ENCODE measurements at places on chromosomes 7 and 10. TPM values are rescaled to one million over a fixed set of nuclear protein-coding genes. Genes with fewer than 3 reads are reported as not detected.

LIPA gene
- 75.3 TPM for total RNA-seq

ITIH2 gene
- not detected for total RNA-seq

CFAP69 gene
- not detected for total RNA-seq

DRGX gene
- total RNA-seq: not detected

SLC26A5 gene
- not detected for total RNA-seq

FAM25A gene
- not detected for total RNA-seq

BMPER gene
- 50.3 TPM for total RNA-seq

IDI2 gene
- not detected for total RNA-seq

DNA sequence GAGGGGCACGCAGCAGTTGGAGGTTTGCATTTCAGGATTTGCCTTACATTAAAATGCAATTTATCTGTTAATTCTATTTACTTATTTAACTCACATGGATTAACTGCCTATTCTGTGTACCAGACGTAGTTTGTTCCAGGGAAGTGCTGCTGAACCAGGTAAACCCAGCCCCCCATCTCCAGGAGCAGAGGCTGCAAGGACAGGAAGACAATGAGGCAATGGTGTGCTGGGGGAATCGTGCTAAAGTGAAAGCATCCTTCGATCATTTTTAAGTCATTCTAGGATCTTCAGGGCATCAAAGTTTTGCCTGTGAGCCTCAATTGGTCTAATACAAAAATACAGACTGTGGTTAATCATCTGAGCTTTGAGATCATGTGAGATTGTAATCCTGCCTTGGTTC, 166.4 kb downstream of the DNAJB6 start:
- DNase-seq: no peak

DNA sequence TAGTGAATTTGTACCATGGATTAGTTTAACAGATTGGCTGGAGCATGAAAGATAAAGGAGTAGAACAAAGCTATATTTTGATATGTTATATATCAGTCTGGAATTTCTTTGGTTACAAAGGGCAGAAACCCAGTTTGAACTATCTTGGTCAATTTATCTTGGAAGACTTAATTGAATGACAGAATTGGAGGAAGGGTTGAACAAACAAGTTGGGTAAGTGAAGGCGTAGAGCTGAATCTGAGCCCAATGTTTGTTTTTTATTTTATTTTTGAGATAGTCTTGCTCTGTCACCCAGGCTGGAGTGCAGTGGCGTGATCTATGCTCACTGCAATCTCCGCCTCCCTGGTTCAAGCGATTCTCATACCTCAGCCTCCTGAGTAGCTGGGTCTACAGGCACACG, 21.8 kb upstream of the JCAD start:
- DNase-seq: no peak

DNA sequence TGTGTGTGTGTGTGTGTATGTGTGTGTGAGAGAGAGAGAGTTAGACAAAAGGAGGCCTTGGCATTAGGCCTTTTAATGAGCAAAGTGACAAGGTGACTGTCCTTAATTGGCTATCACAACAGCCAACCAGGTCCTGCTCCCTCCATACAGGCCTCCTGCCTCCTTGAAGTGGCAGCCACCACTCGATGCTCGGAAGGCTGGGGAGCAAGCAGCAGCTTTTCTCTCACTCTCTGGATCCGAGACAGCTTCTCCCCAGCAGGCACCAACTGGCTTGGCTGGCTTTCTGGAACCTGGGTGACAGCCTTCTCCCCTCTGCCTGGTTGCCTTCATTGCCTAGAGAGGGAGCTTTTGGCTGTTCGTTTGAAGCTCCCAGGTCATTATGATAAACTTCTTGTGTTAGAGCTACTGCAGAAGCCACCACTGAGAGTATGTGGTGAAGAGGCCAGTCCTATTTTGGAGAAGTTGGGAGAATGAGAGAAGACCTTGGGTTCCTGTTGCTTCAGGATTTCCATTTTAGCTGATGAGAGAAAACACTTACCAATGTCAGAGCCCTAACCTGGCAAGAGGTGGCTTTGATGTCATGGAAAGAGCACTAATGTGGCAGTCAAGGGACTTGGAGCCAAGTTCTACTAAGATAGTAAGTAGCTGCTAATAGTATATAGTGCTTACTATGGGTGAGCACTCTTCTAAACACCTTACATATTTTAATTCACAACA, 37.6 kb downstream of the RPS24 start:
- DNase-seq: no peak

DNA sequence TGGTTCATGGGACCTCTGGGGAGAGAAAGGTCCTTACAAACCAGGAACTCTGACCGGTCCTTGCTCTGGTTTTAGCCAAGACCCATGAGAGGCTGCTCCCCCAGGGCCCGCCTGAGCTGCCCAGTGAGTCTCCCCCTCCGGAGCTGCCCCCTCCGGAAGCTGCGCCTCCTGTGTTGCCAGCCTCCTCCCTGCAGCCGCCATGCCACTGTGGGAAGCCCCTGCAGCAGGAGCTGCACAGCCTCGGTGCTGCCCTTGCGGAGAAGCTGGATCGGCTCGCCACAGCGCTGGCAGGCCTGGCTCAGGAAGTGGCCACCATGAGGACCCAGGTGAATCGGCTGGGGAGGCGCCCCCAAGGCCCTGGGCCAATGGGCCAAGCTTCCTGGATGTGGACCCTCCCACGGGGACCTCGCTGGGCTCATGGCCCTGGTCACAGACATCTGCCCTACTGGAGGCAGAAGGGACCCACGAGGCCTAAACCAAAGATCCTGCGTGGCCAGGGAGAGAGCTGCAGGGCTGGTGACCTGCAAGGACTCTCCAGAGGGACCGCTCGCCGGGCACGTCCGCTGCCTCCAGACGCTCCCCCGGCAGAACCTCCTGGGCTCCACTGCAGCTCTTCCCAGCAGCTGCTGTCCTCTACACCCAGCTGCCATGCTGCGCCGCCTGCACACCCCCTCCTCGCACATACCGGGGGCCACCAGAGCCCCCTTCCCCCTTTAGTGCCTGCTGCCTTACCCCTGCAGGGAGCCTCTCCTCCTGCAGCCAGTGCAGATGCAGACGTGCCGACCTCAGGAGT, 40.1 kb downstream of the ZNF467 start:
- DNase-seq: peak; percentile 45

GRCh38 chr10:21314906-21315644, 210.4 kb downstream of the SKIDA1 start:
- DNase-seq: no peak

DNA sequence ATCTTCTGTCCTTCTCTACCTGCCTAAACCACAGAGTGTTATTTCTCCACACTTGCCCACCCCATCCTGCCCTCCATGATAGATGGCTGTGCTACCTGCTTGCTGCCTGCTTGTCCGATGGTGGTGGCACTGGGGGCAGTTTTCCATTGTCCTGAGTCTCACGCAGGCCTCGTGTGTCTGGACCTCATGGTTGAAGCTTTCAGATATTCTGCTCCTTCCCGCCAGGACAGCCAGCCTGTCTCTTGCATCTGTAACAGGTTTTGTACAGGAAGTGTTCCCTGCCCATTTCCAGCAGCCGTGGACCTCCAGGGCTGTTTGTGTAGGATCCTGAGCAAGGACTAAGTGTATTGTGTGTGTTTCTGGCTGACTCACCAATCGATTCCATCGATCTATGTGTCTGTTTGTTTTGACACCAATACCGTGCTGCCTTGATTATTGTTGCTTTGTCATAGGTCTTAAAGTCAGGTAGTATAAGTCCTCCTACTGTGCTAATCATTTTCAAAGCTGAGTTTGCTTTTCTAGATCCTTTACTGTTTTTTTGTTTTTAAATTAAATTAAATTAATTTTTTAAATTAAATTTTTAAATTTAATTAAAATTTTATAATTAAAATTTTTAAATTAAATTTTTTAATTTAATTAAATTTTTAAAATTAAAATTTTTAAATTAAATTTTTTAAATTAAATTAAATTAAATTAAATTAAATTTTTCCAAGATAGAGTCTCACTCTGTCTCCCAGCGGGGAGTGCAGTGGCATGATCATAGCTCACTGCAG, 8.5 kb downstream of the IL15RA start:
- DNase-seq: peak; percentile 11

GRCh38 chr10:11057994-11058393, 40.3 kb downstream of the CELF2 start:
- no peak for DNase-seq

DNA sequence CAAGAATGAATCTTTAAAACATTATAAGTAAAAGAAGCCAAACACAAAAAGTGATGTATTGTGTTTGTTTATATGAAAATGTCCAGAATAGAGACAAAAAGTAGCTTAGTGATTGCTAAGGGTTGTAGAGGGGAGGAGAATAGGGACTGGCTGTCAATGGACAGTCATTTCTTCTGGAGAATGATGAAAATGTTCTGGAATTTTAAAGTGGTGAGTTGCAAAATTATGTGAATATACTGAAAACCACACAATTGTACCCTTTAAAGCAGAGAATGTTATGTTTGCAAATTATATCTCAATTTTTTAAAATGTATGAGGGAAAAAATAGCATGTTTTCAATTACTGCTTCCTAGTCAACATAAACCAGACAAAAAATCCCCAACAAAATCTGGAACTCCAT, 174.2 kb downstream of the KMT2E start:
- no peak for DNase-seq

- DNase-seq: no peak
Measured at GRCh38 chr10:34281661-34282582, 533.2 kb downstream of the PARD3 start.

DNA sequence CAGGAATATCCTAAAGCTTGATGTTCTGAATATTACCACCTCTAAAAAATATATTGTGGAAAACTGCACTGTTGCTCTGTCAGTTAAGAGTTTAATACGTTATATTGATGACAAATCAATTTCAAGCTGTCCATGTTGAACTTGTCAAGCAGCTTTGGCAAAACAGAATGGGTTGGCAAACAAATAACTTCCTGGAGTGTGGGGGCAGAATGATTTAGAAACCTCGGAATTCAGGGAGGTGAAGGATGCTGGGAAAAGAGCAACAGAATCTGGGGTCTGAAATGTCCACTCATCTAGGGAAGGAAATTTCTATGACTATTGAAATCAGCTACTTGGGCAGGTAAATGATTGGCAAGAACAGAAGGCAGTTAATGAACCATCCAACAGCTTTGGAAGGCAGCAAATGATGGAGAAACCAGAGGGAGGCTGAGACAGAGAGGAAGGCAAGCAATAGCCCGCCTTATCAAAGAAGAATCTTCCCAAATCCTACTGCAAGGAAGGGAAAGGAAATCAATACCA, 95.1 kb upstream of the PALS2 start:
- DNase-seq: no peak

DNA sequence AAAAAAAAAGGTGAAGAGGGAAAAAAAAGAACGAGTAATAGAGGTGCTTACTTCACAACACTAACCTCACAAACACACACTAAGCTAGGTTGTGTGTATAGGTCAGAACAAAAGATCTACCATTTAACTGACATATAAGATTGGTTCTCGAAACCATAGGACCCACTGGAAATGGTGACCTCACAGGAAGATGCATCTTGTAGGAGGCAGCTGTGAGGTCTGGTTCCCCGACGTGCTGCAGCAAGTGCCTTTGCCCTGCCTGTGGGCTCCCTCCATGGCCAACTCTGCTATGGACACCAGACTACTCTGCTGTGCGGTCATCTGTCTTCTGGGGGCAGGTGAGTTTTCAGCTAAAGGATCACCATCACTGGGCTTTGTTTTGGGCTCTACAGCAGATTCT, 133.8 kb upstream of the PRSS1 start:
- DNase-seq: no peak

GRCh38 chr10:43105102-43105955, 28.5 kb downstream of the RET start:
- DNase-seq: peak; percentile 85
